ENCODE measurements at places on chromosomes 7 and 10.

DNA sequence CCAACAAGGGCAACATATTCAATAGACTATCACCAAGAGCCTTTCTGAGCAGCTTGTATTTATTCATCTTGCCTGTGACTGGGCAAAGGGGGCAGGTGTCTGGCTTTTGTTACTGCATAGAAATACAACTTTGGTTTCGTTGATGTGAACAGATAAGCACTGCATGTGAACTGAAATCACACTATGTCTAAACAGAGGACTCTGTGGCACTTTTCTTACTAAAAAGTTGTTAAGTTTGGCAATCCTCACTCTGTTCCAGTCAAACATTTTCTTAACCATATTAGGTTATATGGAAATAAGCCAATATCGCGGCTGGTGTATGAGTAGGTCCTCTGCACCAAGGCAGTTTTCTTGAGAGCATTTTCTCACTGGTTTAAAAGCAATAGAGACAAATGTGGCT lies 48.5 kb downstream of the CALD1 start:
- DNase-seq = no peak

GRCh38 chr10:112262546-112262945 lies 20.7 kb upstream of the TECTB start:
- DNase-seq = no peak

DNA sequence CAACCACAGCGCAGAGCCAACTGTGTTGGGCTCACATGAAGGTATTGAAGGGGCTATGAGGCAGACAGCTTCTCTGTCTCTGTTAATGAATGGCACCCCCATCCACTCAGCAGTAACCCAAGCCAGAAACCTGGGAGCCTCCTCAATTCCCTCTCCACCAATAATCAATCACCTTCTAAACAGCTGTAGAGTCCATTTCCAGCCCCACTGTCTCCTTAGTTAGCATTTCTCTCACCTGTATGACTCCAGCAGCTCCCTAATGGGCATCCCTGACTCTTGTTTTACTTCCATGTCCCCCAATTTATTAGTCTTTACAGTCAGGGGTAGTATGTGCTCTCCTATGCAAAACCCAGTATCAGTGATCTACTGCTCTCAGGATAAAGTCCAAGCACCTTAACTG lies 6.9 kb downstream of the SRI start:
- DNase-seq = no peak

- DNase-seq = no peak
These were observed 18.3 kb downstream of the STEAP1B start for GRCh38 chr7:22481726-22482125.

DNA sequence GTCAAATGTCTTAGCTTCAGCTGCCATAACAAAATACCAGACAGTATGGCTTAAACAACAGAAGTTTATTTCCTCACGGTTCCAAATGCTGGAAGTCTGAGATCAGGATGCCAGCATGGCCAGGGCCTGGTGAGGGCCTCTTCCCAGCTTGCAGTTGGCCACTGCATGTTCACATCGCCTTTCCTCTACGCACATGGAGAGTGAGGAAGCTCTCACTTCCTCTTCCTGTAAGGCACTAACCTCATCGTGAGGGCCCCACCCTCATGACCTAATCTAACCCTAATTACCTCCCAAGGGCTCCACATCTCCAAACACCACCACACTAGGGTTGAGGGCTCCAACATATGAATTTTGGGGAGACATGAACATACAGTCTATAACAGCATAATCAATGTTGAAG lies 14.4 kb downstream of the ZNF33B start:
- no peak for DNase-seq

DNA sequence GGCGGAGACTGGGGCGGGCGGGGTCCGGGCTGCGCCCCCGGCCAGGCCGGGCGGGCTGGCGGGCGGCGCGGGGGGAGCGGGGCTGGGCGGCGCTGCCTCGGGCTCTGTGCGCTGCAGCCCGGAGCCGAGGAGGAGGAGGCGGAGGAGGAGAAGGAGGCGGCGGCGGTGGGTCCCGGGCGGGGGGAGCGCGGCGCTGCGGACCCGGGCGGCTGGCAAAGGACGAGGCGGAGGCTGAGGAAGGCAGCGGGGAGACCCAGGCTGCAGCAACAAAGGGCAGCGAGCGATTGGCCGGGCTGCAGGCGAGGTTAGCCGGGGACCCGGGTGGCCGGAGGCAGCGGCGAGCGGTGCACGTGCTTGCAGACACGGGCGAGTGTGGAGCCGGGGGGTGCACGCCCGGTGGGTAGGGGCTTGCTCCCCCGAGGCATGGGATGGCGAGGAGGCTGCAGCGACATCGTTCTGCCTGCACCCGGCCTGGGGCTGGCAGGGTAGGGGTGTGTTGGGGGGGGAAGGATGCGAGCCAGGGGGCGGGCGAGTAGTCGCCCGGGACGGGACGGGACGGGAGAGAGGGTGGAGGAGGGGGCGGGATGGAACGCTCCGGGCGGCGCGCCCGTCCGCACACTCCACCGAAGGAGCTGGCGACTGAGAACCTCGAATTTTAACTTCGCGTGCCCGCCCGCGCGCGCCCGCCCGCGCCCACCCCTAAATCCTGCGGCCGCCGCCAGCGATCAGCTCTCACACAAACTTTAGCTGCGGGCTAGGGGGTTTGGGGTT lies 844 bp upstream of the KAT6B start:
- no peak for DNase-seq

- DNase-seq = no peak
These were observed 156.3 kb downstream of the LCOR start for GRCh38 chr10:96988426-96988825.

DNA sequence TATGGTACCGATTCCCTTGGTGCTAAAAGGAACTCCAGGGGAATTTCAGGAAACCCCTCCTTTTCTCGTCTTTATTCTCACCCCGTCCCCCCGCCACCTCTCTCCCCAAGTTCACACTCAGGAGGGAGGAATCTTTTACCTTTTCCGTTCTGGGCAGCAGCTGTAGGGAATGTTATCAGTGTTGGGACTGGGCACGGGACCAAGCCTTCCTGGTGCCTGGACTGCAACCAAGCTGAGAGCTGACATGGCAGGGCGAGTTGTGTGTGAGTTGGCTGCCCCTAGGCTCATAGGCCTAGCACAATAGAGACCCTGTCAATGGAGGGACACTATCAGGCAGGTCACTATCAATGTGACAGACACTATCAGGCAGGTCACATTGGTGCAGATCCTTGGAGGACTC lies 121.4 kb downstream of the TCF7L2 start:
- DNase-seq = no peak

DNA sequence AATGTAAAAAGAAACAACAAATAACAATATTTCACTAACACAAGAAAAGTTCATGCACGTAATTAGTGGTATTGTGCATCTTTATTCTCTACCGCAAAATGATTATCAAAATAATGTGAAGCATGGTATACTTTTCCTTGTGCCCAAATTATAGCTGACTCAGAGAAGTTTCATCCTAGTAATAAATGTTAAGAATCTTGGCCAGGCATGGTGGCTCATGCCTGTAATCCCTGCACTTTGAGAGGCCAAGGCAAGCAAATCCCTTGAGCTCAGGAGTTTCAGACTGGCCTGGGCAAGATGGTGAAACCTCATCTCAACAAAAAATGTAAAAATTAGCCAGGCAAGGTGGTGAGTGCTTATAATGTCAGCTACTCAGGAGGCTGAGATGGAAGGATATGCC lies 105.0 kb downstream of the KMT2C start:
- no peak for DNase-seq

DNA sequence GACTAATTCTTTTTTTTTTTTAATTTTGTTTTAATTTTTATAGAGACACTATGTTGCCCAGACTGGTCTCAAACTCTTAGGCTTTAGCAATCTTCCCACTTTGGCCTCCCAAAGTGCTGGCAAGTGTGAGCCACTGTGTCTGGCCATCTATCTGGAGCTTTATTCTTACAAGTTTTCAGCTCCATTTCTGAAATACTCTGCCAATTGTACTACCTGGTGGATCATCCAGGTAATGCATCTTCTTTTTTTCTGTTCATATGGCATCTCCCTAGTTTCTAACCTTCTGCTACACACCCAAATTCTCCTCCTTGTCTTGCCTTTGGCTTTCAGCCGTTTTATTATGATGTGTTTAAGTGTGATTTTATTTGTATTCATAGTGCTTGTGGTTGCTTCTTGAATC lies 40.2 kb downstream of the ZNF365 start:
- no peak for DNase-seq

GRCh38 chr10:84026821-84027257 lies 112.5 kb upstream of the GHITM start:
- DNase-seq = no peak

GRCh38 chr7:156185076-156185475 lies 372.8 kb upstream of the SHH start:
- no peak for DNase-seq

GRCh38 chr7:1611708-1612241 lies 41.9 kb upstream of the PSMG3 start:
- no peak for DNase-seq

GRCh38 chr7:1141651-1142050 lies 18.3 kb downstream of the ZFAND2A start:
- DNase-seq = no peak

- no peak for DNase-seq
These were observed 2.7 kb downstream of the RPP38 start for GRCh38 chr10:15099886-15100285.

DNA sequence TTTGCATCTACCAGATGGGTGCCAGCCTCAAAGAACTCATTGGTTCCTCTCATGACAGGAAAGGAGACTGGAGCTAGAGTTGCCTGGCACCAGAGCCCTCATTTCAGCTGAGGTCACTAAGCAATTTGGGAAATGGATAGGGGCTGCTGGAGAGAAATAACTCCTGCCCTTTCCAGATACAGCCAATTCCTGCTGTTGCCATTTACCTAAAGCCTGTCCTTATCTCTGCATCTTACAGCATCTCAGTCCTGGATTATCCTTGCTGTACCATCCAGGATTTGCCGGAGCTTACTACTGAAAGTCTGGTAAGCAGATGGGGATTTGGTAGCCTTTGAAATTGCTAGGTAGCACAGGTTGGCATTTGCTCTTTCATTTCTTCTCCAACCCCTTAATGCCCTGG lies 31.9 kb upstream of the SMKR1 start:
- DNase-seq = no peak

- DNase-seq = no peak
These were observed 603.5 kb upstream of the FOXK1 start for GRCh38 chr7:4078580-4078979.

- DNase-seq = no peak
These were observed 579 bp downstream of the IDI1 start for GRCh38 chr10:1048349-1048731.

DNA sequence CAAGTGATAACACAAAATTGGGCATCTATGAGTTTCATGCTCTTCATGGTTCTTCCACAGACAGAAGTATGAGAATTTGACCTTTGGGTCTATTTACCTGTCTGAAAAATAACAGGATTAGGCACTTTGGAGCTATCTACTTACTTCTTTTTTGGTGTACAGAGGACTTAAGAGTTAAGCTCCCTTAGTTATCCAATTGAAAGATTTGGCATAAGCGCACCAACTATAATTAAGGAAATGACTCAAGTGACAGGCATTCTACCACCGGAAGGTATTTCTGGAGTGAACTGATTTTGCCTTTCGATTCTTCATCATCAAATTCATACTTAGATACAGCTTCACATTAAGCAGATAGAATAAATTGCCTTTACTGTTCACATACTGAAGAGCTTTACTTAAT lies 43.9 kb downstream of the IFIT5 start:
- no peak for DNase-seq

GRCh38 chr10:119273413-119273812 lies 66.0 kb downstream of the GRK5 start:
- DNase-seq = no peak

DNA sequence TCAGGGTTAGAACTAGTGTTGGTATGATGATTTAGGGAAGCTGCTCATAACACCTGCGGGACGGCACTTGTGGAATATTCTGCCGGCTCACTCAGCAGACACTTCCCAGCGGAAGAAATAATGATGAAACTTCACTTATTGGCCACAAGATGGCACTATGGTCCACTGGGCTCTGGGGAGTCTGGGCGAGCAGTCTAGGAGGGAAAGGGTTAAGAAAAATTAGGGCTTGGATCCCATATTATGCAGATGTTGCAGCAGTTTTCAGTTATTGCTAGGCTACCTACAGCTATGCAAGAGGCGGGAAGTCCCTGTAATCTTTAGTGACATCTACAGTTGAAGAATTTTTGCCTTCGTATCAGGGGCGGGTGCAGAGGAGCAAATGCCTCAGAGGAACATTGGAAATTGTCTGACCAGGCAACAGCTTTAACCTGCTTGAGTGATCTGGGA lies 238.7 kb upstream of the PRSS58 start:
- DNase-seq = no peak

DNA sequence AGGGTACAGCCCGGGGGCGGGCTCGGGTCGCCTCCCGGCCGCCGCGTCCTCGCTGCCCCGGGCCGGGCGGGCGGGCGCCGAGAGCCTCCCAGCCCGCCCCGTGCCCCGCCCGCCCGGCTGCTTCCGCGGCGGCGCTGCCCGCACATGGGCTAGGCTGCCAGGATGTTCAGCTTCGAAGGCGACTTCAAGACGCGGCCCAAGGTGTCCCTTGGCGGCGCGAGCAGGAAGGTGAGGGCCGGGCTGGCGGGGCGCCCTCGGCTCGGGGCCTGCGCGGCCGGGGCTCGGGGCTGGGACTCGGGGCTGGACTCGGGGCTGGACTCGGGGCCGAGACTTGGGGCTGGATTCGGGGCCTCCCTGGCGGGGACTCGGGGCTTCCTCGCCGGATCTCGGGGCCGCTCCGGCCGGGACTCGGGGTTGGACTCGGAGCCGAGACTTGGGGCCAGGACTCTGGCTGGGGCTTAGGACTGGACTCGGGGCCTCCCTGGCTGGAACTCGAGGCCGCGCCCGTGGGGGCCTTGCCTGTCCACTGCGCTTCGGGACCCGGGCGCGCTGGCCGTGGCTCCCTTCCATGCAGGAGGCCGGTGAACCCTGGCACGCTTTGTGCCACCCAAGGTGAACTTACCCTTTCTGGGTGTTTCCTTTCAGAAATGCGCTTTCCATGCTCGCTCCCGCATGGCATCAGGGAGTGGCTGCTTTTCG lies 534 bp downstream of the UBE3C start:
- no peak for DNase-seq

- no peak for DNase-seq
These were observed 2.3 kb downstream of the ARHGAP22 start for GRCh38 chr10:48602401-48603135.

- no peak for DNase-seq
These were observed 95.8 kb upstream of the CACUL1 start for GRCh38 chr10:118850418-118851061.

GRCh38 chr10:98444314-98445006 lies 2.3 kb downstream of the HPS1 start:
- DNase-seq = no peak

DNA sequence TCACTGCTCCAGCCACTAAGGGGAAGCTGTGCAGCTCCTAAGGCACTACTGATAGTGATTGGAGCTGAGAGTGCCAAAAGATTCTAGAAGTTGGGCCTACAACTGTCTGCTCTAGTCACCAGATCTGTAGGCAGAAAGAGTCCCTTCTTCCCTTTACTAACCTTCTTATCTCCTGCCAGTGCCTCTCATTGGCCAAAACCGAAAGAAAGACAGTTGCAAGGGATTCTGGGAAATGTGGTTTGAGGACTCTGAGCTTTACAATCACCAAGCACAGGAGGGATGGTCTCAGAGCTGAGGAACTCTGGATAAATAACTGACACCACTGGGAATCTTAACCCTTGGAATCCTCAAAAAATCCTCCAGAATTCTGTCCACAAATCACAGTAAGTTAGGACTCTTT lies 615.8 kb downstream of the CCSER2 start:
- no peak for DNase-seq

Data from NCI-H187 (cell line).